AG04450 (cell line): ENCODE measurements at places on chromosomes 1 and 21. TPM values are rescaled to one million over a fixed set of nuclear protein-coding genes. Genes with fewer than 3 reads are reported as not detected.

- no peak for DNase-seq
These were observed 166.0 kb downstream of the COL11A1 start for GRCh38 chr1:102942324-102942723.

The ELAPOR1 gene
- polyA plus RNA-seq = 0.88 and 0.94 TPM in 2 replicates

- no peak for DNase-seq
These were observed 355.5 kb downstream of the LMO4 start for GRCh38 chr1:87684194-87684593.

- no peak for DNase-seq
These were observed 44.8 kb upstream of the SOD1 start for GRCh38 chr21:31614705-31615104.

The KHDRBS1 gene
- 76.2 and 76.6 TPM in 2 replicates for polyA plus RNA-seq

GRCh38 chr21:31576428-31576827 is 83.1 kb upstream of the SOD1 start:
- DNase-seq = no peak

The TMEM82 gene
- polyA plus RNA-seq = not detected in 2 replicates

The CLDN14 gene
- polyA plus RNA-seq = not detected in 2 replicates

The UCHL5 gene
- polyA plus RNA-seq = 18.4 and 28.8 TPM in 2 replicates

The DNAJC28 gene
- polyA plus RNA-seq = 1.3 and 1.9 TPM in 2 replicates

GRCh38 chr1:79819140-79819539 is 812.6 kb upstream of the ADGRL4 start:
- DNase-seq = no peak

The MSH4 gene
- polyA plus RNA-seq = 0.04 TPM in 2 replicates

- DNase-seq = no peak
These were observed 87.7 kb downstream of the SNX7 start for GRCh38 chr1:98749152-98749756.

DNA sequence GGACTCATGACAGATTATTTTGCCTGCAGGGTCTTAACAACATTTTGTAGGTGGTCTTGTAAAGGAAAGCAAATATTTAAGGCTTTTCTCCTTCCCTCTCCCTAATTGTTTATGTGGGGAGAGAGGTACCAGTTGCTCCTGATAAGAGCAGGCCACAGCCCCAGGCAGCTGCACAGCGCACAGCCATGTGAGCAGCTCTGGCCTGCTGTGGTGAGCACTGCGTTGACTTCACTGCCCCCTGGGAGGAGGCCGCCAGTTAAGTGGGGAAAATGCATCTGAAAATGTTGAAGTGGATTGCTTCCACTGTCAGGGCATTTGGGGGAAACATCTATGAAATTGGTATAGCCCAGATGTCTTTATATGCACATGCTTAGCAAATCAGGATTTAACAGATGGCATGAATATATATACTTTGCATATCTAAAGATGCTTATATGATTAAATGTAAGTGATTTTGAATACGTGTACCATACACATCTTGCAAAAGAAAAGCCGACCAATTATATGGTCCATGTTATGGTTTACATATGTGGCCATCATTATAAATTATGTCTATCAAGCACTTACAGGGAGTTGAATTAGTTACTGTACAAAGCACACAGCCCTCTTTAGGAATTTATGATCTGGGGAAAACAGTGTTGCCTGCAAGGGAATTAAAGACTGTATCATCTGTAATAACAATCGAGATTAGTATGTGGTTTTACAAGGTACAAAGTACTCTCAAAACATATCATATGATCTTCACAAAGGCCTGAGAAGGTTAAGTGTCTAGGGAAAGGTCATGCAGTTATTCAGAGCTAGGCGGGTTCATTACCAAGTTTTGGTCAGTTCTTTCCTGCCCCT is 132.1 kb downstream of the RHOU start:
- no peak for DNase-seq
